ENCODE measurements at places on chromosomes 6 and 20.

DNA sequence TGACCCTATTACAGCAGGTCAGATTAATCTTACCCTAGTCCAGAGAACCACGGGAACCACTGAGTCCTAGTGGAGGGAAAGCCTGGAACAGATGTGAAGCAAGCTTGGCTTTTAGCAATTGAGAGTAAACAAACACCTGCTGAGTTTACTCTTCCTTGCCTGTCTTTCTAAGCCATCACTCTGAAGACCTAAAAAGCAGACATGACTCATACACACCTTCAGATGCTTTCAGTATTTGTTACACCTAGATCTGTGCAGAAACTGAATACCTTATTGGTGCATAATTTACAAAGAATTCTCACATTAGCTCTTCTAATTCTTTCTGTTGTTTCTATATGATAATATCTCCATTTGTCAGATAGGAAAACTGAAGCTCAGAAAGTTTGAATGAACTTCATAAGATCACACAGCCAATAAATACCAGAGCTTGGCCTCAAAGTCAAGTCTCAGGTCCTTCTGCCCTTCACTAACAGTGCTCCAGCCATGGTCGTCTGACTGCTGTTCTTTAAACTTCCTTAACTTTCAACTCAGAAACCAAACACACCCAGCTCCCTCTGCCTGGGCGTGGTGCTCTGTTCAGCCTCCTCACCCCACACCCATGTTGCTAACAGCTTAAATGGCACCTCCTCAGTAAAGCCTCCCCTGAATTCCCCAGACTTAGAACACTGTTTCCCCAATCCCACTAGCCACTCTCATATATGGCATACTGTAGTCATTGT lies 8.6 kb upstream of the GABBR1 start:
- no peak for DNase-seq

DNA sequence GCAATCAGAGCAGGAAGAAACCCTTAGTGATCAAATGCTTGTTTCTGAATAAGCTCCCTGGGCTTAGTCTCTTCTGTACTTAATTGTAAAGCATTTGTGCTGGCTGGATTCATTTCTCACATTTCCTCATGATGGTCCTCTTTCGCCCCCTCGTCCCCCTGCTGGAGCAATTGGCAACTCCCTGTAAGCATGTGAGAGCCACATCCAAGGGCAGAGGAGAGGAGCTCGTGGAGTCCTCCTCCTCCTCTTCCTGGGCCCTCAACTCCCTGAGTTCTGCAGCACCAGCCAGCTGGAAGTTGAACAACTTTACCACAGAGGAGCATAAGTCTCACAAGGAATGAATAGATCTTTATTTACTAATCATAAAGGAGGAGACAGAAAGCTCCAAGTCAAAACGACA lies 12.6 kb downstream of the ANKEF1 start:
- DNase-seq, result no peak

DNA sequence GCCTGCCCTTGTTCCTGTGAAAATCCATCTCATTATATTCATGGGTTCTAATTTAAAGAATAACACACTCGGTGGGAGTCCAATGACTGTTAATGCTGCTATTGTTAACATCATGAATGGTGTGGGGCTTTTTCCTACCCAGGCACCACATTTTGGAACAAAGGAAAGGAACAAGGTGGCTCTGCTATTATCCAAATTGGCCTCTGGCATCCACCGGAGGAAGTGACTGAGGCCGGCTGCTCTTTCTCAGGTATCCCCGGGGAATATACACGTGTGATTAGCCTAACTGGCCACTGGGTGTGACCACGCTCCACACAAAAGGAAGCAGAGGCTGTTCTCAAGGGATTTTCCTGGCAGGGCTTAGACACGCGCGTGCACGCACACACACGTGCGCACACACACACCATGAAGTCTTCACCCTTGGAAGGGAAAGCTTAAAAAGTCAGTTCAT lies 601.2 kb upstream of the ARID1B start:
- DNase-seq, result peak; percentile 71

- DNase-seq, result no peak
Observed at GRCh38 chr20:36261389-36262105, 25.3 kb downstream of the AAR2 start.

DNA sequence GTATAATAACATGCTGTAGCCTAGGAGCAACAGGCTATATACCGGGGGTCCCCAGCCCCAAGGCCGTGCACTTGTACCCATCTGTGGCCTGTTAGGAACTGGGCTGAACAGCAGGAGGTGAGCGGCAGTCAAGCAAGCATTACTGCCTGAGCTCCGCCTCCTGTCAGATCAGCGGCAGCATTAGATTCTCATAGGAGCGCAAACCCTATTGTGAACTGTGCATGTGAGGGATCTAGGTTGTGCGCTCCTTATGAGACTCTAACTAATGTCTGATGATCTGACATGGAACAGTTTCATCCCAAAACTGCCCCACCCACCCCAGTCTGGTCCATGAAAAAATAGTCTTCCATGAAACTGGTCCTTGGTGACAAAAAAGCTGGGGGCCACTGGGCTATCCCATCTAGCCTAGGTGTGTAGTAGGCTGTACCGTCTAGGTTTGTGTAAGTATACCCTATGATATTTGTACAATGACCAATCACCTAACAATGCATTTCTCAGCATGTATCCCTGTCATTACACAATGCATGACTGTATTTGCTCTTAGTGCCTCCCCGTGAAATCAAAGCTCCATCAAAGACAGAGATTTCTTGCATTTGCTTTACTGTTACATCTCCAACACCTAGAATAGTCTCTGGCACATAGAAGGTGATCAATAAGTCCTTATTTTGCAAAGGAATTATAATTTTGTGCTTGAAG lies 30.8 kb downstream of the NHSL1 start:
- DNase-seq, result no peak

- no peak for DNase-seq
Observed at GRCh38 chr6:170205126-170205525, 85.8 kb downstream of the DLL1 start.

DNA sequence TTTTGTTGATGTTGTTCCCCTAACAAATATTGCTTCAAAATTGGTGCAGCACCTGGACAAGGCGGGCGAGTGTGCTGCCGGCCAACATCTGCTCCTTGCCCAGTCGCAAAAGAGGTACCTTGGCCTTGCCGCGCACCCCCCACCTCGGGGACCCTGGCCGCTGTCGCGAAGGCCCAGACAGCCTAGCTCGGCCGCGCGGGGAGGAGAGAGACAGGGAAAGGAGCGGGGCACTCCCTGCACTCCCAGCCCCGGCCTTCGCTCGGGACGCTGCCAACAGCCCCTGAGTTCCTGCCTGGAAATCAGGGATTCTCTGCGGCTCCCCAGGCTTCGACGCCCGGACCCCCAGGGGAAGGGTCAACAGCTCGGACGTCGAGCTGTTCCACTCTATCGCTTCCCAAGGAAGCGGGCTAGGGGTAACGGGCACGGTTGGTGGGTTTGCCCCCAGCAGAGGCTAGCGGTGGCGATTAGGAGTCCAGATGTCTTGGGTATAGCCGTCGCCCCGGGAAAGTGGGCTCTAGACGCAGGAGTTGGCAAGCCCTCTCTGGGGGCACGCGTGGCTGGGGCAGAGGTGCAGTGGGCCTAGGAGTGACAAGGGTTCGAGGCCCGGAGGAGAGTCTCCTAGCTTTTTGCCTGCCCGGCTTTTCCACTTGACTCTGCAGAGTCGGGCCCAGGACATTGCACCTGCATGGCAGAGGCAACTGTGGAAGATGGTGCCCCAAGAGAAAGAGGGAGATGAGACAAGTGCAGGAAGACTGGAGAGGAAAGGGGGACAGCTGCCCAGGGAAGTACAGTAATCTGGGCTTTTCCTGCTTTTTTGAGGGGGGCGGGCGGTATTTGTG lies 8.2 kb downstream of the POU3F2 start:
- DNase-seq, result no peak

- DNase-seq, result no peak
Observed at GRCh38 chr6:13504611-13505344, 17.4 kb upstream of the GFOD1 start.

GRCh38 chr6:166802401-166802800 lies 153.9 kb downstream of the RNASET2 start:
- no peak for DNase-seq

GRCh38 chr6:340186-340955 lies 48.1 kb downstream of the DUSP22 start:
- no peak for DNase-seq

- no peak for DNase-seq
Observed at GRCh38 chr6:34680802-34681515, 15.6 kb downstream of the ILRUN start.

- no peak for DNase-seq
Observed at GRCh38 chr6:89084954-89085353, 4.4 kb downstream of the PNRC1 start.

GRCh38 chr6:167146977-167147376 lies 10.8 kb downstream of the GPR31 start:
- DNase-seq, result no peak

DNA sequence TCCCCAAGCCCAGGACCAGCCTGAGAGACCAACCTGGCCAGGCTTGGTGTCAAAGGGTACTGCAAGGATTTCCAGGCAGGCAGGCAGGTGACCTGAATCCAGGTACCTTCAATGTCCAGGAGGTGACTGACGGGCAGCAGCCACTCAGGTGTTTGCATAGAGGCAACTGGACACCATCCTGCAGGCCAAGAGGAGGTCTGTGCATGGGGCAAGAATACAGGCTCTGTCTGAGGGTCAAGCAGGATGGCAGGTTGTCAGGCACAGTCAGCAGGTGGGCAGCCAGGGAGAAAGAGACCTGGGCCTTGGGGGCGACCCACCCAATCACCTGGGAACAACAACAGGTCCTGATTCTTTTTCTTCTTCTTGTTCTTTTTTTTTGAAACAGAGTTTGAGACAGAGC lies 159.3 kb upstream of the QKI start:
- no peak for DNase-seq

- no peak for DNase-seq
Observed at GRCh38 chr20:47781632-47782031, 3.6 kb downstream of the SULF2 start.

DNA sequence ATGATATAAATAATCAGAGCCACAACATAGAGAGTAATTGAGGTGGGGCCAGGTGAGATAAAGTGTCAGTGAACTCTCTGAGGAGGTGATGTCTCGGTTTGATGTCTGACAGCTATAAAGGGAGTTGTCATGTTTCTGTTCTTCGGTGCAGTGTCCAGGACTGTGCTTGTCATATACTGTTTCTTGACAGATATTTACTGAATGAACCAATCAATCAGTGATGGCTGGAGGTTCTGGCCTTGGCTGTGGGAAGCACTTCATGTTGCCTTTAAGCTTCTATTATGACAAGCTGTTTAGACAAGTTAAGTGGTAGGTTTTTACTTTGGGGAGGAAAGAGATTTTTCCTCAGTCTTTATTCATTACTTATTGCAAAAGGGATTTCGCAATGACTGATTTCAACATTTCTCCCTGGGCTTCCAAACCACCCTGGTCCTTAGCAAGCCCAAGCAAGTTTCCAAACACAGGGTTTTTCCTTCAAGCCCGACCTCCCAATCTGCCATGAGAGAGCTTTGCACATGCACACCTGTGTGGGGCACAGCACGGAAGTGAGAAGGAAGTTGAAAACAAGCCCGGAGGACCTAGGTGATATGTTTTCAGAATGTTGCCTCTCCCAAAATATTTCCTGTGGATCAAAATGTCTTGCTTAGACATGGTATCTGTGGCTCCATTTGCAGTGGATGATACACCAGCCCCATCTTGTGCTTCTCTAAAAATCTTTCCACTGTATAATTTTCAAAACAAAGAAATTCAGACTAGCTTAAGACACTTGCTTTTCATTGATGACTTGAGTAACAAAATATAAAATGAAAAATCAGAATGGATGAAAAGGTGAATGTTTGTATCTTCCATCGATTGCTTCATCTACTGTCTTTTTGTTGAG lies 567.3 kb upstream of the BTBD3 start:
- DNase-seq, result no peak
